ENCODE measurements at places on chromosomes 16 and 17. TPM values are rescaled to one million over a fixed set of nuclear protein-coding genes. Genes with fewer than 3 reads are reported as not detected.

DNA sequence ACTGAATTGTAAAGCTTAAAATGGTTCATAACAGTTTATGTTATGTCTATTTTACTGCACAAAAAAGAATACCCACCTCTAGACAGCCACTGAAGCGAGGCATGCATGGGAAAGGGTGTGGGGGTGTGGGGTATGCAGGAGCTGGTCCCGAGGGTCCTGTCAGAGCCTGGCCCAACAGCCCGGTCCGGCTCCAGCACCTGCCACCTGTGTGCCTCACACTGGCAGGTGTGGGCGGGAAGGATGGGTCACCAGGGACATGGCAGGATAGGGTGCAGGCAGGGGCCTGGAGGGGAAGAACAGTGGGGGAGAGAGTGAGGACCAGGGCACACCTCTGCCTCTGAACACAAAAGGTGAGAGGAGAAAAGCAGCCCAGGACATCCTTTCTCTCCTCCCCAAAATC is 22.8 kb upstream of the RASD1 start:
- no peak for DNase-seq

- no peak for DNase-seq
Observed at GRCh38 chr17:42453439-42453838, 5.2 kb upstream of the ATP6V0A1 start.

DNA sequence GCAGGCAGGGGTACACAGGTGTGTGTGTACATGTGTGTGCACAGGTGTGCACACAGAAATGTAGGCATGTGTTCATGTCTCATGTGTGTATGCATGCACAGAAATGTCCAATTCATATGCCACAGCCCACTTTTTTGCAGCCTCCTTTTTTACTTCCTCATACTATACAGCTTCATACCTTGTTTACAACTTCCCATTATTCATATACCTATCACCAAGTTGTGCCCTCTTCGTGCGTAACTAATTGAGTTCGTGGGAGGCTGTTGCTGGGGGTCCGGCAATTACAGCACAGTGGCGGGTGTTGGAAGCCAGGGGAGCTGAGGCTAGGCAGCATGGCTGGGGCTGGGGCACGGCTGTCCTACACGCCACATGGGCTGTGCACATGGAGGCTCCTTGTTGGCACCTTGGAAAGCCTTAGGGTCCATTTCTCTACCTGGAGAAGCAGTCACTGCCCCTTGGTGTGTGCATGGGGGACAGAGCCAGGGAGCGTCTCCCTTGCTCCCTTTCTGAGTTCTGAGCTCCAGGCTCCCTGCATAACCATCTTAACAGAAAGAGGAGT is 266.7 kb downstream of the ENGASE start:
- DNase-seq, result no peak

DNA sequence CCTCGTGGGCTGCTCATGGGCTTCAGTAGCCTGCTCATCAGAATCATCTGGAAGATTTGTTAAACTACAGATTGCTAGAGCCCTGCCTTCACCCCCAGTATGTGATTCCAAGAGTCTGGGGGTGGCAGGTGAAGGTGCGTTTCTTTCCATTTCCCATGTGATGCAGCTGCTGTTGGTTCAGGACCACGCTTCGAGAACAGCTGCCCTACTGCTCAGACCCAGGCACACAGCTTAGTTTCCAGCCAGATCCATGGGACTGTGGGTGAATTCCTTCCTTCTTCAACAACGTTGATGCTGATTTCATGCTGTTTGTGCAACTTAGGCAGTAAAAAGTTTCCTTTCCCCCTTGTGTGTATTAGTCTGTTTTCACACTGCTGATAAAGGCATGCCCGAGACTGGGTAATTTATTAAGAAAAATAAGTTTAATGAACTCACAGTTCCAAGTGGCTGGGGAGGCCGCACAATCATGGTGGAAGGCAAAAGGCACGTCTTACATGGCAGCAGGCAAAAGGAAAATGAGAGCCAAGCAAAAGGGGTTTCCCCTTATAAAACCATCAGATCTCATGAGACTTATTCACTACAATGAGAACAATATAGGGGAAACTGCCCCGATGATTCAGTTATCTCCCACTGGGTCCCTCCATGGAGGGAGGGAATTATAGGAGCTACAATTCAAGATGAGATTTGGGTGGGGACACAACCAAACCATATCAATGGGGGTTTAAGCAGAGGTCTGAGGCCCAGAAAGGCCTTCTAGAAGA is 159.2 kb downstream of the XYLT1 start:
- no peak for DNase-seq

DNA sequence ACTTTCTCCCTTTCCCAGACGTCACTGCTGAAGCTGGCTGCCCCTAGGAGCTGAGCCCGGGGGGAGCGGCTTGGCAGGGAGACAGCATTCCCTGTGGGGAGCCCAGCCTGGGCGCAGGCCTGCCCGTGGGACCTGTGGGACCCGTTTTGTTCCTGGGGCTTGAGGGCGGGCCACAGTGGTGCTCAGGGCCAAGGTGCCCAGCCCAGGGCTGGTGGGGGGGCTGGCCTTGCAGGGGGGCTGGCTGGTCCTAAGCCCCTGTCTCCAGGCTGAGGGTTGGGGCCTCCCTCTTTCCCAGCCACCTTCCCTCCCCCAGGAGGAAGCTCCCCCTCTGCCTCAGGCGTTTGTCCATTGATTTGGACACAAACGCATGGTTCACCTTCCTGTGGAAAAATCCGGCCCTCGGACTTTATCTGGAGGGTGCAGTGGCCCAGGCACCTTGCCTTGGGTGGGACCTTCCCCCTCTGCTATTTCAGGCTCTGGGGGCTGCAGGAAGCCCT is 4.4 kb downstream of the NHERF2 start:
- DNase-seq, result peak; percentile 80

GRCh38 chr17:33487187-33487879 is 194.2 kb upstream of the ASIC2 start:
- no peak for DNase-seq

DNA sequence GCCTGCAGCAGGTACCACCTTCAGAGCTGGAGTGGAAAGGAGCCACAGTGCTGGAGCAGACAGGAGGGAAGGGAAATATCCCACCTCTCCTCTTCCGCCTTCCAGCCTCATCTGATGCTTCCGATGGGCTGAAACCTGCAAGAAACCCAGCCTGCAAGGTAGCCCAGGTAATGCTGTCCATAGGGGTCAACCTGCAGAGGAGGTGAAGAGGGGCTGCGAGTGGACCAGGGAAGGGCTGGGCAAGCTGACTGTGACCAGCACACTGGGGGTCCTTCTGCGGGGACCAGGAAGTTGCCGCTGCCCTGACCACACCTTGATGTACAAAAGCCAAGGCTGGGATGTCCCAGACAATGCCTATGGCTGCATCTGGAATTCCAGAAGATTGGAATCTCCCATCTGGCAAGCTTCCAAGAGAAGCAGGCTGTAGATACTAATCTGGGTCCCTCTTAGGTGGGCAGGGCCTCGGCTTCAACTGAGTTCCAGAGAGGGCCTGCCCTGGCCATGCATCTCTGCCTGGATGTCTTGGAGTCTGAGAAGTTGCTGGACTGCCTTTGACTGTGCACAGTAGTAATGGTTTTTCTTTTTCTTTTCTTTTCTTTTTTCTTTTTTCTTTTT is 5.8 kb downstream of the FOXL1 start:
- DNase-seq, result no peak

DNA sequence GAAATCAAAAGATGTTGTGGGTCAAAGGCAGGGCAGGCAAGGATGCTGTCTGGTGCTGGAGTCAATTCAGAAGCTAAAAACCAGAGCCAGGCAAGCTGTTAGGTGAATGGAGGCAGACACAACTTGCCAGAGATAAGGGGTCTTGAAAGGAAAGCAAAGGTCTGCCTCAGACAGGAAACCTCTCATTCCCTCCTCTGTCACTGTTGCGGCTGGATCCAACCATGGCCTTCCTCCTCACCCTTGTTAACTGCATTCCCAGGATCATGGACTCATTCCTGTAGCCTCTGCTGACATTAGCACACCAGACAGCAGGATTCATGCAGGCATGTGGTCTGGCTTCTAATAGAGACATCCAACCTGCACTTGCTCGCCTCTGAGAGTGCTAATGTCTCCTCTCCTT is 186.7 kb upstream of the HS3ST3A1 start:
- no peak for DNase-seq

DNA sequence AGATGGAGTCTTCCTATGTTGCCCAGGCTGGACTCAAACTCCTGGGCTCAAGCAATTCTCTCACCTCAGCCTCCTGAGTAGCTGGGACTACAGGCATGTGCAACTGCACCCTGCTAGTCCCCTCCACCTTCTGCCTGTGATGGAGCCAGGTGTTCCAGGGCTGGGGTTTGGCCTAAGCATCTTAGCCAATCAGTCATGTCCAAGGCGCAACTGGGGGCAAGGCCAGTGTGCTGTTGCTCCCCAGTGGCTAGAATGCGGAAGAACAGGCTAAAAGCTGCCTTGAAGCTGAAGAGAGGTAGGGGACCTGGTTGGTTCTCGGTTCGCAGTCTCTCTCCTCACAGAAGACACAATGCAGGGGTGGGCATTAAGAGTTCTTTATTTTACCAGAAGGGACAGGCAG is 18.6 kb downstream of the FLOT2 start:
- no peak for DNase-seq

DNA sequence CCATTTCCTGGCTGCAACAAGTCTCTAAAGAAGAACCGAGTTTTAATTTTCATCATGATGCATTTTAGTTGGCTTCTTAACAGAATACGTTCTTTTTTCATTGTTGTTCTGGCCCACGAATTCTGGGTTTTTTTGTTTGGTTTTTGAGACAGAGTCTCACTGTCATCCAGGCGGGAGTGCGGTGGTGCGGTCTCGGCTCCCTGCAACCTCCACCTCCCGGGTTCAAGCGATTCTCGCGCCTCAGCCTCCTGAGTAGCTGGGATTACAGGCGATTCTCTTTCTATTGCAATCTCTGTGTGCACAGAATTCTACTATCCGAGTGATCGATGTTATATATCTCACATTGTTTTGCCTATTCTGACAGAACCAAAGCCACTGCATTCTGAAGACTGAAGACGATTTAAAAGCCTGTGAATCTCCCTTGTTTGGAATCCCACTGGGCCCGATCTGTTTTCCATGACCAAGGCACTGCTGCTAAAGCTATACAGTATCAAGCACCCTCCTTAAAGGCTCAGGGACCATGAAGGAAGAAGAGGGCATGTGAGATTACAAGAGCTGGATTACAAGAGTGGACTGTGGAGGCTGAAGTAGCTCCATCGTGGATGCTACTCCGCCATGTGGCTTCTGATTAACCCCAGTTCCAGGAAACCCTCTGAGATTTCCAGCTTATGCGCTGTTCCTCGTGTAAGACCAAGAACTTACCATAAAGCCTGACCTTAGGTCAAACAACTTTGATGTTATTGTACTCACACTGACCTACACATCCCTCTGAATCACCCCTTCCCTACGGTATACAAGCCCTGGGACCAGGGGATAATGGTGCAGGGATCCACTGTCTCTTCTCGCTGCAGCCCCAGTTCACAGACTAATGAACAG is 44.3 kb downstream of the ADCY9 start:
- no peak for DNase-seq

DNA sequence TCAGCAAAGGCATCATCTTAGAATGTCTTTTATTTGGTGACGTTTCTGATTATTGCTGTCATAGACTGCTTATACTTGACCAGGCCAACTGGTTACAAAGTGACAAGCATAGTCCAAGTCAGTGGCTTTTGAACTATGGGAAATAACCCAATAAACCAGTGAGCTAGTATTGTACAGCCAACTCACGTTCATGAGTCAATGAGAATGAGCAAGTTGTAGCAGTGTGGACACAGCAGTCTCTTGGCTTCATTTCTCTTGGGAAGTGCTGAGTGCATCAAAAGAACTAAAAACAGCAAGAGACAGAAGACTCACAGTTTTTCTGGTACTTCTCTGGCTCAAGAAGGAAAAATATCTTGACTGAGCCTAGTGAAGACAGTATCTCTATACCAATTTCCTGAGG is 36.9 kb upstream of the CRISPLD2 start:
- no peak for DNase-seq

GRCh38 chr16:68450741-68451255 is 2.5 kb upstream of the SMPD3 start:
- no peak for DNase-seq

DNA sequence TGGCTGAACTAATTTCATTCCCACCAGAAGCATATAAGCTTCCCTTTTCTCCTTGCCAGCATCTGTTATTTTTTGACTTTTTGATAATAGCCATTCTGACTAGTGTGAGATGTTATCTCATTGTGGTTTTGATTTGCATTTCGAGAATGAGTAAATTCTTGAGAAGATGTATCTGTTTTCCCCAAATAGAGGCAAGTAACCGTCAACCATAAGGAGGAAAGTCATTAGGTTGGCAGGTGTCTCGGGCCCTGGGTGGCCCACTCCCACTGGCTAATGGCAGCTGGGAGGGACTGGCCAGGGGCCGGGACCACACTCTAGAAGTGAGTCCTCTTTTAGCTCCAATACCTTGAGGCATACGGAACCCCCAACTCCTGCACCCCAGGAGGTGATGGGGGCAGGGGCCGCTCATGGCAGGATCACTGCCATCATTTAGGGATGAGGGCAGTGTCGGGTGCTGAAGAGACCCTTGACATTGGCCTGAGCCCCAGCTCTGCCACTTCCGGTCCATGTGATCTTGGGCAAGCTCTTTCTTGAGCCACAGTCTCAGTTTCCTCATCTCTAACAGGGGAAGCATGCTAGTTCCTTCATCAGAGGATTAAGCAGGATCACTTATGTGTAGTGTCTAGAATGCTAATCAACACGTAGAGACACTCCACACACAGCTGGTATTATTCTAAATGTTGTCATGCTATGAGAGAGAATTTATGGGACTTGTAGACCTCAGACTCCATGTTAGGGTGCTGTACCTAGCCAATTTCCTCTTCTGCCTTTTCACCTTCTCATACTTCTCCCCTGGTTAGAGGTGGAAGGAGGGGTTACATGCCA is 44.3 kb downstream of the RGS9 start:
- no peak for DNase-seq

DNA sequence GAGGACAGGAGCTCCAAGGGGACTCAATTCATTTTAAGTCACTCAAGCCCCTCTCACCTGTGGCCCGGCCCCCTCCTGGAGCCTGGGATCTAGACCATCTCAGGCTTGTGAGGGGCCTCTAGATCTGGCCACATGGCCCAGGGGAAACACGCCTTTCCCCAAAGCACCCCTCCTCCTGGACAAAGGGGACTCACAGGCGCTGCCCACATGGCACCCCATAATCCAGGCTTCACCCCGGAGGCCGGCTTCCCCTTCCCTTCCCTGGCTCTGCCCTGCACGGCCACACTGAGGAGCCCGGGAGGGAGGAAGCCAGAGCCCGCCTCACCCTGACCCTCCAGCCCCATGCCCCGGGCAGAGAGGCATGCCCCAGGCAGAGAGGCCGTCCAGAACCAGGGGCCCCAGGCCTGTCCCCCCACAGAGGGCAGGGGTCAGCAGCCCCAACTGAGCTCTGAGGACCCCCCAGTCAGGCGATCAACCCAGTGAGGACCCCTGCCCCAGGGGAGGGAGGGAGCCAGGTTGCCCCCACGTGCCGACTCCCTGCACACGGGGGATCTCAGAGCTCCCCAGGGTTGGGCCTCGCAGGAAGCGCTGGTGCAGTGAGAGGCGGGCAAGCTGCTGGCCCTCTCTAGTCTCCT is 10.9 kb downstream of the HS3ST6 start:
- DNase-seq, result no peak

The NACA2 gene
- total RNA-seq, result not detected

The VTN gene
- 24.3 TPM for total RNA-seq

The ARL5C gene
- total RNA-seq, result not detected

The COX6A2 gene
- total RNA-seq, result 769 TPM

The ETV4 gene
- total RNA-seq, result 0.91 TPM

The MYCBPAP gene
- 0.39 TPM for total RNA-seq

The NEUROD2 gene
- total RNA-seq, result not detected

The PRSS27 gene
- total RNA-seq, result 0.65 TPM
